ENCODE measurements at places on chromosomes 6 and 20.

GRCh38 chr6:12017263-12017662 is 5.2 kb downstream of the HIVEP1 start:
- DNase-seq, result no peak

DNA sequence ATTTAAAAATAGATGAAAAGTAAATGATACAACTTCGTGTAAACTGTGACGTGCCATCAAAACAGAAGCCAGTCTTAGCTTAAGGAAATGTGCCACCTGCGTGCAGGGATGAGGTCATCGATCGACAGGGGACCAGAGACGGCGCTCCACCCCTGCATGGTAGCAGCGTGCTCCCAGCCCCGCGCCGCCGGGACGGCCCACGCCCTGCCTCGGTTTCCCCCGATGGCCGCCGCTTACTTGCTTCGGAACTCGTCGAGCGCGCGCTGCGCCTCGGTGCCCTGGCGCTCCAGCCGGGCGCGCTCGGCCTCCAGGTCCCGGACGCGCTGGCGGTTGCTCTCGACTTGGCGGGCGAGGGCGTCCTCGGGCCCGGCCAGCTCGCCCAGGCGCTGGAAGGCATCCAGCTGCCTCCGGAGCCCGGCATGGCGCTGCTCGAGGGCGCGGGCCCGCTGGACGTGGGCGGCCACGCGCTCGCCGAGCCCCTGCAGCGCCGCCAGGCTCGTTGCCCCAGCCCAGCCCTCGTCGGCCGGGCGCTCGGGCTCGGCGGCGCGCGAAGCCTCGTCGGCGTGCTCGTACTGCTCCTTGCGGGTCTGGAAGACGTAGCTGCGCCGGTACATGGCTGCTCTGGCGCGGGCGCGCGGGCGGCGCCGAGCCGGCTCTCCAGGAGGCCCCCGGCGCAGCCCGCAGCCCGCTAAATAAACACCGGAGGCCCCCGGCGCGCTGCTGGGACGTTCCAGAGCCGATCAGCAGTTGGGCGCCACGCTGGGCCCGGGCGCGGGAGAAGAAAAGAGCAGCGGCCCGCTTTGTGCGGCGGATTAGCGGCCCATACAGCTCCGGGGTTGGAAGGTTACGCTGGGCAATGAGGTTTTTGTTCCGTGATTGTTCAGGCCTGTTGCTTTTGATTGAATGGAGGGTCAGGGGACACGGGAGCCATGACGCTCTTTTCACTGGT is at the start of gene BFSP1:
TSS of gene BFSP1 (minus strand) at position 664 of the 949 bp plus-strand sequence. CDS start at position 614, 50 bp downstream.
- DNase-seq, result peak; percentile 57

- peak; percentile 81 for DNase-seq
Measured at GRCh38 chr6:45378334-45378926, 696 bp upstream of the SUPT3H start.

- no peak for DNase-seq
Measured at GRCh38 chr6:145841668-145842067, 27.1 kb upstream of the FBXO30 start.

DNA sequence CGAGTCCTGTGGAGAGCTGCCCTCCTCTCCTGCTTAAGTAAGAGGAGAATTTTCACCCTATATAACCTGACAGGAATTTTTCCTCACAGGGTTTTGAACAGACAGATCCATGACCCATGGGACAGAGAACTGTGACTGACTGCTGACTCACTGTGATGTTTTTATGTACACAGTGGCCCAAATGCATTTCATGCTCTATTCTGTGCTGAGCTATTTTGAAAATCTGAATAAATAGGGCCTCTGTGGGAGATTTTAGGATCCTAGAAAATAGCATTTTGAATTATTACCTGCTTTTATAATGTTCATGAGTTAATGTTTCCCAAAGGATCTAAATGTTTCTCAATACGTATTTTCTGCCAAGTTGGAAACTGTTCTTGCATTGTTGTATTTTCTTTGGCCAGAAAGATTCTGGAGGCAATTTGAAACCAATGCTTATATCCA is 577.4 kb downstream of the HTR1B start:
- no peak for DNase-seq

GRCh38 chr6:111952274-111952673 is 79.0 kb upstream of the FYN start:
- no peak for DNase-seq

DNA sequence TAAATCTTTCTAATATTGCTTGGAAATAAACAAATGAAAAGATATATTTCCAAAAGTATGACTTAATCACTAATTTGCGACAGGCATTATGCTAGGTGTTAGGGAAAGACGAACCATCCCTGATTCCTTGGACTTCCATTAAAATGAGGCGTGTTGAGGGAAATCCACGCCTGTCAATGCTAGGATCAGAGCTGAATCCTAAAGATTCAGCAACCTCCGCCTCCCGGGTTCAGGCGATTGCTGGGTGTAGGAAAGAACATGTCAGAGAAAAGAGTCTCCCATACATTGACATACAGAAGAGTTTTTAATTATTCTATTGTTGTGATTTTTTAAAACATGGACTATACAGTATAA is 16.8 kb upstream of the PRSS16 start:
- no peak for DNase-seq

GRCh38 chr20:59618131-59618530 is 13.8 kb downstream of the PHACTR3 start:
- no peak for DNase-seq

DNA sequence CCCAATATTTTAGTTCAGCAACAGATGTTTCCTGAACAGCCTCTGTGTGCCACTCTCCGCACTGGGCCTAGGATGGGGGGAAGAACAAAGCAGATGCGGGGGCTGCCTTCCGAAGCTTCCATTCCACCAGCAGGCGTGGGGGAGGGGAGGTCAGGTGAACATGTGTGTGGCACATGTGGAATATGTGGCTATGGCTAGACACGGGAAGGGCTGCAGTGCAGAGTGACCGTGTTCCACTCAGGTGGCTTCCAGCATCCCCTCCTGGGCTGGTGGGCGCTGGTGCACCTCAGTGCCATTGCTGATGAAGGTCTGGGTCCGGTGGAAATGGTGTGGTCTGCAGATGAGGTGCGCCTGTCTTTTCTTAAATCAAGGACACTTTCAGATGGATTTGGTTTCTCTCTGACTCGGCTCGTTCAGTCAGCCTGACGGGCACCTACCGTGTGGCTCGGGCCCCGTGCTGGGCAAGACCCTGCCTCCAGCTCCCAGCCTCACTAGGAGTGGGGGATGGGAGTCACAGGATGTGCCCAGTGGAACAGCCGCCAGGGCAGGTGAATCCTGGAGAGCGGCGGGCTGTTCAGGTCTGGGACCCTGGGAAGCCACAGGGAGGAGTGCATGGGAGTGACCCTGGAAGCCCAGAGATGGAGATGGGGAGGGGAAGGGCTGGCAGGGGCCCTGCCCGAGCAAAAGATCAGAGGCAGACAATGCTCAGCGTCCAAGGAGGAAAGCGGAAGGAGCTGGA is 111.0 kb downstream of the SYCP2 start:
- no peak for DNase-seq

DNA sequence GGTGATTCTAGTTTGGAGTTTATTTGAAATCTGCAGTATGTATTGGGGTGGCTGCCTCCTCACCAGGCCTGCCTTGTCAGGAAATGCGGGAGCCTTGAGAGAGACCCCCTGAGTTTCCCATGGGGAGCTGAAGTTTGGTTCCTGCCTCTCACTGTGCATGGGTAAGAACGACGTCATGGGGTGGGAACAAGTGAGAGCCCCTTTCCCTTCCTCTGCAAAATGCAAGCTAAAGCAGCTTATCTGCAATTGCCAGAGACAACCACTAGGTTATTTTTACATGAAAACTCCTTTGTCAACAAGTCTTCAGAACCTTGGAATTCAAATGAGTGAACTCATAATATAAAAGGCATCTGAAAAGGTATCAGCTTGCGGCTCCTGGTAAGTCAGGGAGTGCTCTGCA is 58.4 kb downstream of the TMEM170B start:
- no peak for DNase-seq

- DNase-seq, result no peak
Measured at GRCh38 chr6:125910527-125910926, 46.0 kb upstream of the HINT3 start.

DNA sequence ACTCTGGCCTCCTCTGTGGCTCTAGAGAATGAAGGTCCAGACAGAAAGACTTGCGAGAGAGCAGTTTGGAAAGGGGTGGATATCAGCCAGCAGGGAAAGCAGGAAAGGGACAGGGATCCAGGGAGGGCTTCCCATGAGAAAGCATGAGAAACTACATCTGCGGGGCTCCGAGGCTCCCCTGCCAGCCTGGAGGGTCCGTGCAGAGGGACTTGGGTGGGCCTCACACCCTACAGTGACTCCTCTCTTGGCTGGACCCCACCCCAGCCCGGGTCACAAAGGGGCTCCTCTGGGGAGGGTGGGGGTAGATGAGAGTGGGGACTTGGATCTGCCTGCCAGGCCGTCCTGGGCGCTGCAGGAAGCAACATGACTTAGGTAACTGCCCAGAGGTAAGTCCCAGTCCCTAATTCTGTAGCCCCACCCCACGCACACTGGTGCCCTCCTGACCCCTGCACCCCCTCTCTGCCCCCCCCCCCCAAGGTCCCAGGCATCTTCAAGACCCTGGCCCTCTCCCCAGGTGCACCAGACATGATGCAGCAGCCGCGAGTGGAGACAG is at the start of gene TMEM239:
TSS of gene TMEM239 (plus strand) at position 335 of the 553 bp plus-strand sequence. CDS start at position 526, 191 bp downstream.
- DNase-seq, result no peak

DNA sequence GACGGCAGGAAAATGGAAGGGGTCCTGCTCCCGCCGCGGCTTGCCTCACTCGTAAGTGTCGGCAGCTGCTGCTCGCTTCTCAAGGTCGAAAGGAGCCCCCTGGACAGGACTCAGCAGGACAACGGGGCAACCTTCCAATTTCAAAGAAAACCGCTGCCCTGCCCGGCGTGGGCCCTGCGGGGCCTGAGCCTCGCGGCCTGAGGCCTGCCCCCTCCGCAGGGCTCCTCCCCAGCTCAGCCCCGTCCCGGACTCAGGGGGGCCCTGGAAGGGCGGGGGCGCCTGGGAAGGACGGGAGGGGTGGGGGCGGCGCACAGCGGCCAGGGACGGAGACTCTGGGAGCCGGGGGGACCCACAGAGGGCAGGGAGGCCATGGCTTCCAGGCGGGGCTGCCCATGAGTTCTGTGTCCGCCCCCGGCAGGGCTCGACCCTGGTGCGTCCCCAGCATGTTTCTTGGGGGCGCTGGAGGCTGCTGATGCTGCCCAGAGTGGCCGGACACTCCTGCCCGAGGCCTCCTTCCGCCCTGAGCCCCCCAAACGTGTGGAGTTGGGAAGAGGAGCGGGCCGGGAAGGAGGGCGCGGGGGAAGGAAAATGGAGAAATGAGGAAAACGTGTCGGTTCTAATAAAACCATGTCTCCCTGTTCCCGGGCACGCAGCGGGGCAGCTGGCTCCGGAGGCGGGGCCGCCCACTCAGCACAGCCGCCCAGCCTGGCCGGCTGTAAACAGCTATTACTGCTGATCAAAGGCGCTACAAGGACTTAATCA is 114.6 kb downstream of the DLL1 start:
- no peak for DNase-seq

- DNase-seq, result no peak
Measured at GRCh38 chr6:134166511-134167261, 114.3 kb upstream of the SLC2A12 start.

DNA sequence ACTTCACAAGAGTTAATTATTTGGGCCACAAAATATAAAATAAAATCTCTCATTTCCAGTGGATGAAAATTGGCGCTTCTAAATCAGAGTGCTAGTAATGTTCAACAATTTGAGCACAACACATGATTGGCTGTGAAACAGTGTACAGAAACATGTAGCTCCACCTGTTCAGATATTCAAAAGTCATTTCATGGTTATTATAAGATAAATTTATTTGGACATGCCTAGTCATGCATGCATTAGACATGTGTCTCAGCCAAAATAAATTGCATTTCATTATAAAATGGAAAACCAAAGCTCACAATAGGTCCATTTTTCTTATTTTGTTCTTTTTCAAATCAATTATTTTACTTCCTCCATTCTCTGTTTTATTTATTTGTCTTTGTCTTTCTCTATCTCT is 374.8 kb downstream of the LMBRD1 start:
- no peak for DNase-seq

All from NCI-H526 treated with DMSO at 0.1 percent for 48 hours (cell line).